ENCODE measurements at places on chromosomes 6 and 20.

DNA sequence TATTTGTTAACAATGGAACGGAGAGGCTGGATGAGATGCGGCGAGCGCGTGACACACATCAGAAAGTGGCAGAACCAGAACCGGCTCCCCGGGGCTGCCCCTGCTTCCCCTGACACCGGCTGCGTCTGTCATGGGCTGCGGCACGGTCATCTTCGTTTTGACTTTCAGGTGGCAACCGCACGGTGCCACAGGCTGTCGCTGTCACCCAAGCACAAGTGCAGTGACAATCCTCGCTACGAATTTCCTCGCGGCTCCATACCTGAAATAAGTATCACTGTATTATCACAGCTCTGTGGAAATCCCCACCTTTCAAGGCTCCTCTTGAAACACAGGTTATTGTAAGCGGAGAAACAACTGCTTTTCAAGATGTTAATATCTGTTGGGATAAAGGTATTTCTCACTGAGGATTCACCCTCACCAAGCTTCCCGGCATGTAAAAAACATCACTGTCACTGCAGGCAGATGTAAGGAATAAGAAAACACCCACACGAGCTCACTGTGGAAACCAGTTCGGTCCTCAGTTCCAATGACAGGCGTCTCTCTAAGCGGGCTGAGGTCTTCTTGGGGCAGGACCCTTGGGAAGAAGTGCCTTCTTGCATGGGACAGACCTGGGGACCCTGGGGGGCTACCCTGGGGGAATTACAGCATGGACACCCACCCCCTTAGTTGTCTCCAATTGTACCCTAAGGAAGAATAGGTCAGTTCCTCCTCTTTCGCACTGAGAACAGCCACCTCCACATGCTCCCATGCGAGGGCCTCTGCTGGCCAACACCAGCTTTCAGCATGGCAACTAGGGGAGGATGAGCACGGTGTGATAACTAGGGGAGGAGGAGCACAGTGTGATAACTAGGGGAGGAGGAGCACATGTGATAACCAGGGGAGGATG is 86.3 kb downstream of the DACT2 start:
- no peak for DNase-seq

DNA sequence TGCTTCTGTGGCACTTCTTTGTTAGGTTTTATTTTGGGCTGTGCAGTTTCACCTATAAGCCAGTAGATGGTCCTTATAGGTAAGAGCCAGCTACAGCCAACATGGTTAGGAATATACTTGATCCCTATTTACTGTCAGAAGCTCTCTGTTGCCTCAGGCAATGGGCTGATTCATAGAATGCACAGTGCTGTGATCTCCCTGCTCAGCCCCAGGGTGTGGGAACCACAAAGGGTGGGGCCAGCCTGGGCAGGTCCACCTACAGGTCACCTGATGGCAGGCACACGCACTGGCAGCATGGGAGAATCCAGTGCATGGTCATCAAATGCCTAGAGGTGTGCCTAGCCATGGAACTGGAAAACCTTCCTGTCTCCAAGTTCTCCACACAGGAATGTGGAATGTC is 191.9 kb downstream of the MOXD1 start:
- DNase-seq: no peak

DNA sequence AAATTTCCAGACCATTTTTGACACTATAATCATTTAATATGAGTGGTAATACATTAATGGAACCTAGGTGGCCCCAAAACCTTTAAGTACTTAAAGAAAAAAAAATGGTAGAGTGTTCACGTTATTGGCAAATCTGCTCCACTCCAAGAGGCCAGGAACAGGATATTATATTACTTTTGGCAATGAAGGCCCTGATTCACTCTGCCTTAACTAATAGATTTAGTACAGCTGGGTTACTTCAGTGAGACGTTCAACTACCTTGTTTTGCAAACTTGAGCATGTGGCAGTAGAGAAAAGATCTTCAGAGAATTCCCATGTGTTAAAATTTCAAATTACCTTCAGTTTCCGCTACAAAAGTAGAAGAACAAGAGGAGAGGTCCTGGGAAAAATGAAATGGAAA is 12.8 kb downstream of the ADNP start:
- DNase-seq: no peak

DNA sequence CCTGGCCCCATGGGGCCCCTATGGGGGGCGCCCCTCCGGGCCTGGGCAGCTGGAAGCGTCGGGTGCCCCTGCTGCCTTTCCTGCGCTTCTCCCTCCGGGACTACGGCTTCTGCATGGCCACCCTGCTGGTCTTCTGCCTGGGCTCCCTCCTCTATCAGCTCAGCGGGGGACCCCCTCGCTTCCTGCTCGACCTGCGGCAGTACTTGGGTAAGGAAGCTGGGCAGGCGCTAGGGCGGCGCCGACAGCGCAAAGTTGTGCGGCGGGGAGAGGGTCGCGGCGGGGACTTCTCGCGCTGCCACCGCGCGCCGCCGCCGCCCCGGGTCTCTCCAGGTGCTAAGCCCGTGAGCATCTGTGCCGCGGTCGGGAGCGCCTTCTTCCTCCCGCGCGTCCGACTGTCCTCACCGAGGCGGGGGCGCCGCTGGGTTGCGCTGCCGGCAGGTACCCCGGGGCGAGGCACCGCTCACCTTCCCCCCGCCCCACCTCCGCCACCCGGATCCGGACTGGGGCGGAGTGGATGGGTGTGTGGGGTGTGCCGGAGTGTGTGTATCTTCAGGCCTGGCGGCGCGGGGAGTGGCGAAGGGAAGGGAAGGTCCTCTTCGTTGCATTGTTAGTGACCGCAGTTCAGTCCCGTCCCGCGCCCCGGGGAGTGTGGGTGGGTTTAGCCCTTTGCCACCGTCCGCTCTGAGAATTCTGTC is 788 bp downstream of the UST start:
- no peak for DNase-seq

DNA sequence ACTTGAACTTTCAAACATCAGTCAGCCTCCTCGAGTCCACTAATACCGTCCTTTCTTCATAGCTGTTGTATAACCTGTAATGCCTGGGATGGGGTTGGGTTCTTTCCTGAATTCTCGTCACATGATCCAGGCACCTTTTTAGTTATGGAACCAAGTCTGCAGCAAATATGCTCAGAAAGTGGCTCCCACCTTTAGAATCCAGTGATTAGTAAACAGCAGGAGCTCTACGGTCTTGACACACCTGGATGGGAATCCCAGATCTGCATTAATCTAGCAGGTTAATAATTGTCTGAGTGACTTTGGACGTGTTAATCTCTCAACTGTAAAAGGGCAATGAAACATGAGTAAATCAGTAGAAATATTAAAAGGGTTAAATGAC is 729 bp upstream of the ZHX3 start:
- DNase-seq: no peak

DNA sequence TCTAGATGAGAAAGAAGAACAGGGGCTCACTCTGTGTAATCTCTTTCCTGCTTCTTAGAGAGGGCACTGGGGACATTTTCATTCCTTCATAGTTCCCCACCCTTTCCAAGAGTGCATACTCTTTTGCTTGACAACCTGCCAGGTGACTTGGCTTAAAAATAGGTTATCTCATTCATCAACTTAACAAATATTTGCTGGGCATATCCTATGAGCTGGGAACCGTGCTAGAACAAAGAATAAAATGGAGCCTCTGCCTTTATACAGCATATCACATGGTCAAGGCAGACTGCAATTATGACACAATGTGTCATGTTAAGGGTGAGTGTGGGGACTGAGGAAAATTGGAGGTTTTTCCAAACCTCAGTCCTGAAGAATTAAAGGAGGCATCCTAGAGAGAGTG is 209.8 kb upstream of the FOXA2 start:
- no peak for DNase-seq

- DNase-seq: no peak
Measured at GRCh38 chr20:22241609-22242008, 342.8 kb downstream of the FOXA2 start.

DNA sequence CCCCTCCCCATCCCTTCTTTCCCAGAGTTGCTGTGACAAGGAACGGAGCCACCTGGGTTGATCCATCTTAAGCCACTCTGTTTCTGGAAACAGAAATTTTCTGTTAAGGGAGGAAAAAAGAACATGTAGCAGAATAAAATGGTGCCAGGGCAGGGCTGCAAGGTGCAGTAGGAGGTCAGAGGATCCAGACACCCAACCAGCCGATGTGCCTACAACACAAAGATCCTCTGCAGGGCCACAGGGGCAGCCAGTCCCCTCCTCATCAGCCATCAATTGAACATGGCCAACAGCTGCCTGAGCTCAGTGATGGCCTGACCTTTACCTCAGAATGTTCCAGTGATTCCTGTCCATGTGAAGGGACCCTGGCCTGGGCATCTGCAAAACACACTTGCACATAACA is 11.9 kb downstream of the MDFI start:
- no peak for DNase-seq

- no peak for DNase-seq
Measured at GRCh38 chr6:101845621-101846020, 452.1 kb downstream of the GRIK2 start.

GRCh38 chr6:2866171-2866846 is 24.6 kb upstream of the SERPINB1 start:
- DNase-seq: no peak

DNA sequence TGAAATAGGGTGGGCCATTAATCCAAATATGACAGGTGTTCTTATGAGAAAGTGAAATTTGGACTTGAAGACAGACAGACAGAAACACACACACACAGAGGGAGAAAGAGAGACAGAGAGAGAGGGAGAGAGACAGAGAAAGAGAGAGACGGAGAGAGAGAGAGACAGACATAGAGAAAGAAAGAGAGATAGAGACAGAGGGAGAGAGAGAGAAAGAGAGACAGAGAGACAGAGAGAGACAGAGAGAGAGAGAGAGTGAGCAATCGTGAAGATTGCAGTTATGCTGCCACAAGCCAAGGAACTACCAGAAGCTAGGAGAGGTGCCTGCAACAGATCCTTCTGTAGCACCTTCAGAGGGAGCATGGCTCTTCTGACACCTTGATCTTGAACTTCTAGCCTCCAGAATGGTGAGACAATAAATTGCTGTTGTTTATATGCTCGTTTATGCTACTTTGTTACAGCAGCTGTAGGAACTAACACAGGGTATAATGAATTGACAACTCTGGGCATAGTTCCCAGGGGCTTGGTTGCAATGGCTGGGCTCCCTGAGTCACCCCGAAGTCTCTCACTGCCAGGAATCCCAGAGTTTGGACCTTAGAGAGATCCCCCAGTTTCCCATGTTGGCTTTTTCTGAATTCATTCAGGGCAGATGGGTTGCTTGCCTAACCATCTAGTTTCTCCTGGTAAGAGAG is 44.7 kb upstream of the ECI2 start:
- DNase-seq: no peak

DNA sequence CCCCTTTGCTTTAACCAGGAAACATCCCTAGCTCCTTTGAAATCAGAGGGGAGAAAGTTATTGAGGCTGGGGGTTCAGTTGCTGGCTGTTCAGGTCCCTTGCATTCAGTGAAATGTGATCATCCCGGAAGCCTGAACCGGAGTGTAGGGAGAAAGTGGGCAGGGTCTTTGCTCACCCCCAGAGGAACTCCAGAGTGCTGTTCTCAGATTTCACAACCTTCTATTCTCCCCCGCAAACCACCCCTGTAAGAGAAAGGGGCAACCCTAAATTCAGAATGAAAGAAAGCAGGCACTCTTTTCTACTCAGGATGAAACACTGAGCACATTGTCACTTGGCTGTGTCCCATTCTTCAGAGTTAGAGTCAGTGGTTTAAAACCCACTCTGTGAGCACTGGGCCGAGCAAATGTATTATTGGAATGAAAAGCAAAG is 139.8 kb downstream of the KHDC1L start:
- DNase-seq: no peak

DNA sequence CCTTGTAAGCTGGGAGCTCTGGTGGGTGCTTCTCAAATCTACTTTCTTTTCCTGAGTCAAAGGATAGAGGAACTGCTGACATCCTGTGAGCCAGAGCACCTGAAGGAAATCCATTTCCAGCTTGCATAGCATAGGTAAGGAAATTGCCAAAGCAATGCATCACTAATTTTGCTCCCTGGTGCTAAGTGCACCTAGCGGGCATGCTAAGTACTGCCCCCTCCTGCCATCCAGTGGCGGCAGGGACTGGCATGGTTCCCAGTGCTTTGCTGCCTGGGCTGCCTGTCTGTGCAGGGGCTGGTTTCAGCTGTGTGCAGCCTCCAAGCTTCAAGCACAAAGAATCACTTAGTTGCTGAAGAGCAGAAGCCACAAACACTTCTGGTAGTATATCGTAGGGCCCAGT is 63.9 kb downstream of the FARS2 start:
- no peak for DNase-seq

- peak; percentile 39 for DNase-seq
Measured at GRCh38 chr6:135651964-135652755, 154.6 kb upstream of the AHI1 start.

- DNase-seq: peak; percentile 36
Measured at GRCh38 chr6:39029156-39030011, 19.2 kb upstream of the GLP1R start.

- DNase-seq: no peak
Measured at GRCh38 chr20:36206068-36206467, 30.2 kb upstream of the AAR2 start.

DNA sequence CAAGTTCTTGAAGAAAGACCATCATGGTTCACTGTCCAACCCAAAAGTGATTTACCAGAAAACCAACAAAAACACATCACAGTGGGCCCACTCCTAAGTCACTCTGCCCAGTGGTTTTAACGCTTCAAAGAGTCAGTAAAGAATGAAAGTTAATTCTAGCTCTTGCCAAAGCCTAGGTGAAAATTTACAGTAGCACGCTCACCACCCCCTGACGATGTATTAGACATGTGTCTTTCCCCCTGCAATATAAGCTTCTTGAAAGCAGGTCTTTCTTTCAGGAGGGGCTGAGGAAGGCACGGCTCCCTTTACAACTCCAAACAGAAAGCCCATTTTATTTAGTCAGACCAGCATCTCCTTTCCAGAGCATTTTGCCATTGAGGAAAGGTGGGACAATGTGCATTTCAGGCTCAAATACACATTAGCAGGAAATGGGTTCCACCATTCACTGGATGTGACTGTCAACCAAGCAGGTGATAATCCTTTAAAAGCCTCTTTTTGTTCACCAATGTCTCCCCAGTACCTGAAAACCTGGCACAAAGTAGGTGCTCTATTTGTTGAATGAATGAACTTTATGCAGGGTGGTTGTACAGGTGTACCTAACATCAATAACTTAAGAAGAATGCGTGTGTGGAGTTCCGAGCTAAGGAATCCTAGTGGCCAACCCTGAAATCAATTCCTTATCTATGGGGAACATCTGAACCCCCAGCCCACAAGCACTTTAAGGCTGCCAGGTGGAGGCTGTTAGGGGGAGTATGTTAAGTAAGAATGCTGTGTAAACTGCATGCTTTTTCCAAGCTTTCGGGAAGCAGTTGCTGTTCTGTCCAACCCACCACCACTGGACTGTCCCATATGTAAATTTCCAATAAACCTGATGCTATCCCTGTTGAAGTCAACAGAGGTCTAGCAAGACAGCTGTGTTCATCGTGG is 11.4 kb downstream of the EZR start:
- no peak for DNase-seq
